ENCODE measurements at places on chromosomes 13 and 19. TPM values are rescaled to one million over a fixed set of nuclear protein-coding genes. Genes with fewer than 3 reads are reported as not detected.
A peak's percentile ranks its signal among the peaks of the same experiment; 100 is the strongest.

- no peaks in the 10 kb centered on the region for H3K36me3 ChIP-seq
- no peaks in the 10 kb centered on the region for H3K4me1 ChIP-seq
- no peaks in the 10 kb centered on the region for H3K27me3 ChIP-seq
These were observed 9.0 kb upstream of the UFM1 start for GRCh38 chr13:38340624-38341023.

- no peak overlapping the region for H3K27ac ChIP-seq
- no peaks in the 10 kb centered on the region for H3K27me3 ChIP-seq
- DNase-seq: no peak
- H3K4me1 ChIP-seq: no peaks in the 10 kb centered on the region
- no peaks in the 10 kb centered on the region for H3K36me3 ChIP-seq
- H3K4me3 ChIP-seq: no peak overlapping the region
These were observed 440.8 kb downstream of the TDRD3 start for GRCh38 chr13:60837806-60838205.

GRCh38 chr13:110726726-110727125, 13.2 kb downstream of the ING1 start:
- H3K27ac ChIP-seq: no peak overlapping the region
- no peak for DNase-seq
- no peak overlapping the region for H3K4me3 ChIP-seq
- H3K27me3 ChIP-seq: no peaks in the 10 kb centered on the region
- peaks cover 11% of the 10 kb centered on the region for H3K4me1 ChIP-seq

DNA sequence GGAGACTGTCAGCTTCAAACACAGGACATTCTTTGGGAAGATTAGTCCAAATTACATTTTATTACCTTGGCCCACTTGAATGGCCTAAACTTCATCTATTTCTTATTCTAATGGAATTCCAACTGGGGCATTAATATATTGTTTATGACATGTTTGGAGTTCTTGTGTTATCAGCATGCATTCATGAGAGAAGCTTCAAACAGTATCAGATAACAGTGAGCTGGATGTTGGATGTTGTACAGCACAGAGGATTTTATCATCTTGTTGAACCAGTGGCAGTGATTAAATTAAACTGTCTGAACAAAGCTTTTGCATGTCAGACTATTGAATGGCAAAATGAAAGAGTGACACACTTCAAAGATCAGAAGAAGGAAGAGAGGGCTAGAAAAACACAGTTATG, 50.0 kb downstream of the MZT1 start:
- no peaks in the 10 kb centered on the region for H3K36me3 ChIP-seq
- H3K4me1 ChIP-seq: no peaks in the 10 kb centered on the region
- no peak overlapping the region for H3K27ac ChIP-seq
- H3K4me3 ChIP-seq: no peak overlapping the region
- no peak for DNase-seq
- H3K27me3 ChIP-seq: no peaks in the 10 kb centered on the region

- H3K27me3 ChIP-seq: no peaks in the 10 kb centered on the region
- peaks cover 65% of the 10 kb centered on the region for H3K36me3 ChIP-seq
- H3K27ac ChIP-seq: no peak overlapping the region
- H3K4me3 ChIP-seq: no peak overlapping the region
- H3K4me1 ChIP-seq: no peaks in the 10 kb centered on the region
- peak; percentile 15 for DNase-seq
These were observed 76.8 kb downstream of the TUBGCP3 start for GRCh38 chr13:112510987-112511685.

ZIC2 gene
- total RNA-seq: 182 TPM

- H3K27ac ChIP-seq: no peak overlapping the region
- H3K4me3 ChIP-seq: no peak overlapping the region
- H3K4me1 ChIP-seq: no peaks in the 10 kb centered on the region
These were observed 12.1 kb upstream of the LGALS16 start for GRCh38 chr19:39643591-39643990.

GRCh38 chr19:11091703-11092153, 2.5 kb downstream of the LDLR start:
- DNase-seq: peak; percentile 75
- H3K4me3 ChIP-seq: peak overlapping the region; percentile 99
- H3K36me3 ChIP-seq: peaks cover 49% of the 10 kb centered on the region
- peaks cover 11% of the 10 kb centered on the region for H3K4me1 ChIP-seq
- H3K27me3 ChIP-seq: no peaks in the 10 kb centered on the region

GRCh38 chr13:53126841-53127245, 98.2 kb downstream of the OLFM4 start:
- H3K4me3 ChIP-seq: peak overlapping the region; percentile 13
- no peak overlapping the region for H3K27ac ChIP-seq
- no peaks in the 10 kb centered on the region for H3K27me3 ChIP-seq
- H3K4me1 ChIP-seq: peaks cover 10% of the 10 kb centered on the region
- no peak for DNase-seq

GRCh38 chr13:114045113-114045735, 71.3 kb upstream of the C13orf46 start:
- no peak for DNase-seq
- H3K36me3 ChIP-seq: no peaks in the 10 kb centered on the region
- peak overlapping the region; percentile 83 for H3K27ac ChIP-seq
- H3K27me3 ChIP-seq: no peaks in the 10 kb centered on the region

- H3K4me3 ChIP-seq: no peak overlapping the region
- H3K4me1 ChIP-seq: peaks cover 9% of the 10 kb centered on the region
- H3K36me3 ChIP-seq: peaks cover 45% of the 10 kb centered on the region
- DNase-seq: peak; percentile 68
- no peak overlapping the region for H3K27ac ChIP-seq
These were observed 186.1 kb downstream of the PCCA start for GRCh38 chr13:100274942-100275506.

GRCh38 chr19:9673912-9674662, 813 bp downstream of the ZNF562 start:
- H3K36me3 ChIP-seq: peaks cover 33% of the 10 kb centered on the region
- H3K4me3 ChIP-seq: peak overlapping the region; percentile 99
- H3K27ac ChIP-seq: peak overlapping the region; percentile 97
- DNase-seq: no peak
- no peaks in the 10 kb centered on the region for H3K27me3 ChIP-seq
- no peaks in the 10 kb centered on the region for H3K4me1 ChIP-seq
